ENCODE measurements at places on chromosomes 2 and 18.

DNA sequence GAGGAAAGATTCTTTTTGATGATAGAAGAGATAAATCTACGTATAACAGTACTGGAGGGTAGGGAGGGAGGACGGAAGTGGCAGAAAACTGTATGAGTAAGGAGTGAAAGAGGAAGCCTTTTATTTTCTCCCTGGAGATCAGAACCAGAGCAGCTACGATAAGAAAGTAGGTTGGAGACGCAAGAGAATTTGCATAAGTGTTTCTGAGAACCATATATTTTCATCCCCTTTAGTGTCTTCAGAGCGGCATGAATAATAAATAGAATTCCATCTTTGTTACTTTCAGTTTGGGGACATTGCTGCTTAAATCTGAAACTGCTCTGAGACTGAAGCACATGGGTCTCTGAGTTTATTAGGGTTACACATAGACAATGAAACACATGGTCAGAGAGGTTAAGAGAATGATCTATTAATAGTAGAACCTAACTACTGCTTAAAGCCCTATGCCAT lies 230.2 kb upstream of the TNP1 start:
- DNase-seq = no peak

- DNase-seq = no peak
Measured at GRCh38 chr2:204250692-204251091, 294.6 kb upstream of the PARD3B start.

GRCh38 chr2:118992740-118993391 lies 50.9 kb downstream of the MARCO start:
- DNase-seq = no peak

GRCh38 chr2:240686460-240686859 lies 3.8 kb upstream of the AQP12B start:
- DNase-seq = no peak

GRCh38 chr2:38244301-38244700 lies 132.8 kb downstream of the ATL2 start:
- no peak for DNase-seq

- DNase-seq = no peak
Measured at GRCh38 chr2:208103616-208104015, 20.7 kb downstream of the CRYGD start.

DNA sequence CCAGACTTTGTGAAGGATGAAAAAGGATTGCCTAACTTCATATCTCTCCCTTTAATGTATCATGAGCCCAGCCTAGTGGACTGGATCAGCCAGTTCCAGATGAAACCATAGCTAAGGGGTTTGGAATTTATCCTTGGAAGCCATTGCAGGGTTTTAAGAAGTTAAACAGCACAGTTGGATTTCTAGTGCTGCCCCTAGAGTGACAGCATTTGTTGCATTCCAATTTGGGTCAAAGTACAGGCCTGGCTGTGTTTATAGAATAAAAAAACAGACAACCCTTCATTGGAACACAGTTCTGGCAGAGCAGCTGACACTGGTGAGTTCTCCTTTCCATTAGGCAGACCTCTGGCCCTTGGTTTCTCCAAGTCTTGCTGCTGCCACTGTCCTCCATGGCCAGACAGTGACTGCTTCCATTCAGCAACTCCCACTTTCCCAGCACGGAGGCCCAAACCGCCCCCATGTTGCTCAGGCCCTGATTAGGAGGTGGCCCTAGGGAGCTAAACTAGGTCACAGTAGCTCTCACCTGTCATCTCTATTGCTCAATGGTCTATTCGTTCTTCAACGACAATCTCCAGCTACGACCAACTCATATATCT lies 8.0 kb downstream of the GPR39 start:
- no peak for DNase-seq

DNA sequence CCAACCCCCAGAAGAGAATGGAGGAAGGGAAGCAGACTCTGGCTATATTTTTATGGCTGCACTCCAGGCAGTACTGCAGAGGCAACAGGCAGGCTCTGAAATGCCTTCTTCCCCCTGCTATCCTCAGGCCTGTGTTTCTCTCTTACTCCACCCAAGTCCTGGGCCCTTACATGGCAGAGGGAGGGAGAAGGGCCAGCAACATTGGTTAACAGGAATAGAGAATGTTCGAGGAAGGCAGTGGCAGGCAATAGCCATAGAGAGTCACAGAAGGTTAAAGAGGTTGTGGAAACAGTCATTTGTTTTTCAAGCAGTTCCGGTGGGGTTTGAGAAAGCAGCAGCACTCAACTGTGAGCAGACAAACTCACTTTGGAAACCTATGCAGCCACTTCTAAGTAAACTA lies 15.1 kb upstream of the DARS1 start:
- DNase-seq = no peak

DNA sequence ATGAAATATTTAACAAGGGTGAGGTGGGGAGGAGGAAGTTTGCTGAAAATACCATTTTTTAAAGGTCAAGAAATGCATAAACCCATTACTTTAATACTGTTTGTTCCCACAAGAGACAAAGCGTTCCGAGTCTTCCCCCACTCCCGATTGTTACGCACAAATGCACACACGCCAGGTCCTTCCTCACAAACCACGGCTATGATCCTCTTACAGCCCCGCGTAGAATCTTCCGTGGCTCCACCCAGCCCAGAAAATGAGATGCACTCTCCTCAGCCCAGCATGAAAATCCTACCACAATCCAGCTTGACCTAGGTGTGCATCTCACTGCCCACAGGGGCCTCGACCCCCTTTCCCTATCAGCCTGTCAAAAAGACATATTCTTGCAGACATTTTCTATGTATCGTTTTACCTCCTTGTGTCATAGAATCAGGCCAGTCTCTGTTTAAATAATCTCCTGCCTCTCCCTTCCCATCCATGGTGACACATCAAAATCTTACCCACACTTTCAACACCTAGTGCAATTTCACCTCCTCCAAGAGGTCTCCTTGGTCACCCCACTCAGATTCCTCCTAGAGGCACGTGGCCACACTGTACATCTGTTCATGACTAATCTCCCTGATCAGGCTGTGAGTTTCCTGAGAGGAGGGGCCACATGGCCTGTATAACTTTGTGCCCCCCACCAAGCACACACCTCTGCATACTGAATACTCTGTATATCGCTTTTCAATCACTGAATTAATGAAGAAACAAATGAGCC lies 491.0 kb upstream of the KLHL29 start:
- DNase-seq = no peak

GRCh38 chr18:25457126-25457525 lies 105.2 kb upstream of the ZNF521 start:
- no peak for DNase-seq

GRCh38 chr2:81767187-81767912 lies 1462.8 kb upstream of the LRRTM1 start:
- no peak for DNase-seq

DNA sequence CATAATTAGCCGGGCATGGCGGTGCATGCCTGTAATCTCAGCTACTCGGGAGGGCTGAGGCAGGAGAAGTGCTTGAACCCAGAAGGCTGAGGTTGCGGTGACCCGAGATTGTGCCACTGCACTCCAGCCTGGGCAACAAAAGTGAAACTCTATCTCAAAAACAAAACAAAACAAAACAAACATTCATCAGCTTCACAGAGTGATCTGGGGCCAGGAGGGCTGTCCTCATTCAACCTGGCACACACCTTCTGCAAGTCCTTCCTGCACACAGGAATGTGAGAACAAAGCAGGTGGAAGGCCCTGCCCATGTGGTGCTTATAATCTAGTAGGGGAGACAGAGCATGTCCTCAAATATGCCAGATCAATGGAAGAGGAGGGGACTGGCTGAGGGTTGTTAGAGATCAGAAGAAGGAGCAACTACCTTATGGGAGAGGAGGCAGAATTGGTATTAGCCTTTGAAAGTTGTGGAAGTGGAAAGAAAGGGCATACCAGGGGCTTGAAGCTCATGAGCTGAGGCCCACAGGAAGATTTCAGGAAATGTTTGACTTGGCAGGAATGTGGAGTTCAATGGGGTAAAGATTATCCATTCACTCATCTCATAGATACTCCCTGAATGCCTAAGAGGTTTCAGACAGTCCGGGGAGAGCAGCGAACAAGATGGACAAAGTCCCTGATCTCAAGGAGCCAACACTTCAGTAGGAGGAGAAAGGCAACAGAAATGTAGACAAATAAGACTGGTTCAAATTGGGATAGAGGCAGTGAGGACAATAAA lies 155.3 kb upstream of the SIX3 start:
- DNase-seq = no peak

Measured in activated CD4-positive, alpha-beta T cell treated with anti-CD3 and anti-CD28 coated beads, Interleukin-2, amount 50 U/mL, for 1 hour (primary cell).